T-helper 2 cell treated with Interferon-gamma antibody and Interleukin-4, amounts not matched to agents 5 μg/mL and 100 μg/mL, for 36 hours (primary cell): ENCODE measurements at places on chromosomes 4 and X.

GRCh38 chr4:6113641-6114040 lies 86.7 kb downstream of the JAKMIP1 start:
- no peak for DNase-seq

GRCh38 chr4:138202686-138203085 lies 39.5 kb downstream of the SLC7A11 start:
- no peak for DNase-seq

DNA sequence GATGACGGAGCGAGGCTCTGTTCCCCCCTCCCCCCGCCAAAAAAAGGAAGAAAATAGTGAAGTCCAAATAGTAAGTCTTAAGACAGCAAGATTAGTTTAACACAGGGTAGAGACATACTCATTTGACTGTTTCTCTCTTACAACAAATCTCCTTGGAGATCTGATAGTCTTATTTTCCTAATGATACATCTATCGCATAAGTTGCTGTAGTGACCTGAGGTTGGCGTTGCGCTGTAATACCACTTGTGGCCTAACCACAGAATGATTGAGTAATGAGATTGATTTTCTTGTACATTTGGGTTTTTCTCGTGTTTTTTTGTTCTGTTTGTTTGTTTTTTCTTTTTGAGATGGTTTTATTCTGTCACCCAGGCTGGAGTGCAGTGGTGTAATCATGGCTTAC lies 27.2 kb downstream of the OCIAD1 start:
- DNase-seq = no peak

DNA sequence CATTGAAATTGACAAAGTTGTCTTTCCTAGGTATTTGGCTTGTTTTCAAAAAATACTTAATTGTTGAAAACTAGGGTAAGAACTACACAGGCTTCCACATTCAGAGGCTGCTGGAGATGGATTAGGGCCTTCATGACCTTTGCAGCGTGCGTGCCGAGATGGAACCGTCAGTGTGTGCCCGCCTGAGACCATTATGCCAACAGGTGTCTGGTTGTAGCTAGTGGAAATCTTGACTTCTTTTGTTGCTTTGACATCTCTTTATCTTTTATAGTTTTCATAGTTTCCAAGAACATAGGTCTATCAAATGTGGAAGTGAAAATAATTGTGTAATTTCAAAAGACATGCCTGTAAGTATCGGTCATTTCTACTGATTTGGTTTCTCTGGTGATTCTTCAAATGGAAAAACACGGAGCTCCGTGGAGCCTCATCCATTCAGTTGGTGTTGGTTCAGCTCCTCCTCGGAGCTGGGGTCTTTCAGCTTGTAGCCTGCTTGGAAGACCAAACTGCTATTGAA lies 38.9 kb upstream of the CLCN4 start:
- DNase-seq = no peak

- no peak for DNase-seq
Measured at GRCh38 chr4:36277533-36277932, 3.9 kb upstream of the DTHD1 start.

DNA sequence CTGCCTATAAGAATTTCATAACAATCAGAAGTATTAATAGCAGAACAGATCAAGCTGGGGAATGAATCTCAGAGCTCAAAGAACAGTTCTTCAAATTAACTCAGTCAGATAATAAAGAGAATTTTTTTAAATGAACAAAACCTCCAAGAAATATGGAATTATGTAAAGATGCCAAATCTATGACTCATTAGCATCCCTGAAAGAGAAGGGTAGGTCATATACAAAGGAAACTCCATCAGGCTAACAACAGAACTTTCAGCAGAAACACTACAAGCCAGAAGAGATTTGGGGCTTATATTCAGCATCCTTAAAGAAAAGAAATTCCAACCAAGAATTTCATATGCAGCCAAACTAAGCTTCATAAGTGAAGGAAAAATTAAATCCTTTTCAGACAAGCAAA lies 28.6 kb downstream of the CBR4 start:
- DNase-seq = no peak

DNA sequence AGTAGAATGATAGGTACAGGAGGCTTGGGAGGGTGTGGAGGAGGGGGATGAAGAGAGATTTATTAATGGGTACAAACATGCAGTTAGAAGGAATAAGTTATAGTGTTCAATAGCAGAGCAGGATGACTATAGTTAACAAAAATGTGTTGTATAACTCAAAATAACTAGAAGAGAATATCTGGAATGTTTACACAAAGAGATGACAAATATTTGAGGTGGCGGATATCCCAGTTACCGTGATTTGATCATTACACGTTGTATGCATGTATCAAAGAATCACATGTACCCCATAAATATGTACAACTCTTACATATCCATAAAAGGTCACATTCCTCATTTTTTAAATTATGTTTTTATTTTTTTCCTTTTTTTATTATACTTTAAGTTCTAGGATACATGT lies 456.6 kb downstream of the MAGEB5 start:
- no peak for DNase-seq

DNA sequence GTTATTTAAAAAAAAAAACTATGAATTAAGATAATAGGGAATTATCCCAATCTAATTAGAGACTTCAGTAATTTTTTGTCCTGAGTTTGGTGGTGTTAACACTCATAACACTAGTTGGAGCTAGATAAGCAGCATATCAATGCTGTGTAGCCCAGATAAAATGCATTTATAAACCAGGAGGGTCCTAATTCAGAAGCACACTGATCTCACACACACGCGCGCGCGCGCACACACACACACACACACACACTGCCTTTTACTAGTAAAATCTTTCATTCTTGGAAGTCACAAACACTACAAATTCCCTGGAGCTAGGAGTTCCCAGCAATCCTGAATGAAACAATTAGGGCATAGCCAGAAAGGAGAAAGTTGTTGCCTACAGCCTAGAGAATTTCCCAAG lies 3.2 kb downstream of the UNC5C start:
- no peak for DNase-seq

DNA sequence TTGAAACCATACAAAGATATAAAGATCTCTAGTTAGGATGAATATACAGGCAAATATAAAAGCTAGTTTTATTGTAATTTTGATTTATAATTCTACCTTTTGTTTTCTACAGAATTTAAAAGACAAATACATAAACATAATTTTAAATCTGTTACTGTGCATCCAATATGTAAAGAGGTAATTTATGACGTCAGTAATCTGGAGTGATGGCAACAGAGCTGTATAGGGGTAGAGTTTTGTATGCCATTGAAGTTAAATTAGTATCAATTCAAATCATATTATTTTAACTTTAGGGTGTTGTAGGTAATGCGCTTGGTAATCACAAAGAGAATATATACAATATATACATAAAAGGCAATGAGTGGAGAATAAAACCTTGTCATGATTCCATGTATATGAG lies 183.7 kb upstream of the ARHGAP24 start:
- no peak for DNase-seq
